Cortex of kidney (tissue), 1 donor: ENCODE measurements at places on chromosomes 16 and 17.

DNA sequence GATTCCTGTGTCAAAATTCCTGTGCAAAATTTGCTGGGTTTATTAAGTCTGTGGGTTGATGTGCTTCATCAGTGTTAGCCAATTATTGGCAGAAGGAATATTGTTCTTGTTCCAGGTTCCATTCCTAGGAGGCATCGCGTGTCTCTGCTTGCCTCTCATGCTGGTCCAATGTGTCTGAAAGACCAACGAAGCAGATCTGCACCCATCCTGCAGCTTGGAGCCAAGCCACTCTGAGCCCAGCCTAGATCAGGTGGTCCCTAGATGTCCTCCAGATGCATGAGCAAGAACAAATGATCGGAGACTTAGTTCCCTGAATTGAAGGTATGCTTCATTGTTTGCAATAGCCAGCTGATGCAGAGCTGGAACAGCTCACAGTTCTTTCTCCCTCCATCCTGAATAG is 10.5 kb upstream of the PIK3R6 start:
- DNase-seq: no peak

DNA sequence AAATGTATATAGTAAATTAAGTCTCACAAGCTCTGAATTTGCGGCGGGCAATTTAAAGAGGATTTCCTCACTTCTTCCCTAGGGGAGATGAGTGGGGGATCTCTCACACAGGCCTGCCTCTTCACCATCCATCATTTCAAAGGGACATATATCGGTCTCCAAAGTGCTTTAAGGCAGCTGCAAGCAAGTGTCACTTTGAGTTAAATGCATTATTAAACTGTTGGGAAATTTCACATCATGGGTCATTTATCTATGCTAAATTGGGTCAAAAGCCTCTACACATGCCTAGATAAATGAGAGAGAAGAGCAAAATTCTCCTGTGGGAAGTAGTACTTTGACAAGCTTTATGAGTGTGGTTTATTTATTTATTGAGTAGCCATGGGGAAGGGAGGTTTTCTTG is 1106.1 kb upstream of the GOT2 start:
- DNase-seq: no peak

- no peak for DNase-seq
These were observed 50.1 kb upstream of the ATP2A3 start for GRCh38 chr17:4014148-4014927.

DNA sequence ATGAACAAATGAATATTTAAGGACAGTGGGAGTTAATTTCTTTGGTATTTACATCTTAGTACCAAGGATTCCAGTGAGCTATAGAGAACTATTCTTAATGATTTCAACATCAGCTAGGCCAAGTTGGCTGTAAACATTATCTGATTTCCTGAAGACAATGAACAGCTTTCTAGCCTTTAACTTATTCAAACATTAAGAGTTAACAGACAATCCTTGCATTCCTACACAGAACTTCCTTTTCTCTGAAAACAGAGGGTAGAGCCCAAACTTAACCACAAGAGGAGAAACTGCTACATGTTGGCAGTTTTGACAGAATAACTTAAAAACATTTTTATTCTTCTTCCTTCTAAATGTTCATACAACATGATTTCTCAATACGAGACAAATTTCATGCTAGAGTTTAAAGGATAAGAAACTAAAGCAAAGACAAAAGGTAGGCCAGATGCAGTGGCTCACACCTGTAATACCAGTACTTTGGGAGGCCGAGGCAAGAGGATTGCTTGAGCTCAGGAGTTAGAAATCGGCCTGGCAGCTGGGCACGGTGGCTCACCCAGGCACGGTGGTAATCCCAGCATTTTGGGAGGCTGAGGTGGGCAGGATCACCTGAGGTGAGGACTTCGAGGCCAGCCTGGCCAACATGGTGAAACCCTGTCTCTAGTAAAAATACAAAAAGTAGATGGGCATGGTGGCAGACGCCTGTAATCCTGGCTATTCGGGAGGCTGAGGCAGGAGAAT is 4.4 kb downstream of the CRLF3 start:
- DNase-seq: no peak

- DNase-seq: no peak
These were observed 53.4 kb downstream of the ARSG start for GRCh38 chr17:68344701-68345136.
